ENCODE measurements at places on chromosomes 11 and 22.

- no peak for DNase-seq
Observed at GRCh38 chr11:85737738-85738137, 51.7 kb upstream of the CCDC89 start.

GRCh38 chr11:1589996-1590395 lies 4.9 kb upstream of the KRTAP5-1 start:
- DNase-seq = no peak

GRCh38 chr11:20712912-20713311 lies 43.5 kb downstream of the NELL1 start:
- DNase-seq = no peak

- no peak for DNase-seq
Observed at GRCh38 chr11:44596525-44597276, 31.2 kb downstream of the CD82 start.

DNA sequence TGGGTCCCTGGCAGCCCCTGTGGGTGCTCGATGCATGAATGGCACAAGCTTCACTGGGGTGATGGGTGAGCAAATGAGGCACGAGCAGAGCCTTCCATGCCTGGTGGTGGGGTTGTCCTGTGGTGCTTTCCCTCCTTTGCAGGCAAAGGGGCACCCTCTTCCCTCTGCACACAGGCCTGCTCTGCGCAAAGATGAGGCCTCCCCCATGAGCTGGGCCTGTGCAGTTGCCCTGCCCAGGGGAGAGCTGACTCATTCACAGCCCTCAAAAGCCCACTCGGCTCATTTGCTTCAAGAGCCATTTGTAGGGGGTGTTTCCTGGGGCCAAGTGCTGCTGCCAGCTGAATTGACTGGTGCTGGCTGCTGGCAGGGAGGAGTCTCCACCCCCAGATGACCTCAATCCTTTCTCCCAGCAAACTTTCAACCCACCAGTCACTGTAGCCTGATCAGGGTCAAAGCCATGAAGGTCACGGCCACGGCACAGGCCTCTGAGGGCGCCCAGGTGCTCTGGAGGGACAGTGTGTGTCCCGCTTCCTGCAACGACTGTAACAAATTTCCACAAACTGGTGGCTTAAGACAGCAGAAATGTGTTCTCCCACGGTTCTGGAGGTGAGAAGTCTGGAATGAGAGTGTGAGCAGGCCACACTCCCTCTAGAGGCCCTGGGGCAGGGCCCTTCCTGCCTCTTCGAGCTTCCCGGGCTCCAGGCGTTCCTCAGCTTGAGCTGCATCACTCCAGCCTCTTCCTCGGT lies 48.8 kb upstream of the ANO1 start:
- no peak for DNase-seq

DNA sequence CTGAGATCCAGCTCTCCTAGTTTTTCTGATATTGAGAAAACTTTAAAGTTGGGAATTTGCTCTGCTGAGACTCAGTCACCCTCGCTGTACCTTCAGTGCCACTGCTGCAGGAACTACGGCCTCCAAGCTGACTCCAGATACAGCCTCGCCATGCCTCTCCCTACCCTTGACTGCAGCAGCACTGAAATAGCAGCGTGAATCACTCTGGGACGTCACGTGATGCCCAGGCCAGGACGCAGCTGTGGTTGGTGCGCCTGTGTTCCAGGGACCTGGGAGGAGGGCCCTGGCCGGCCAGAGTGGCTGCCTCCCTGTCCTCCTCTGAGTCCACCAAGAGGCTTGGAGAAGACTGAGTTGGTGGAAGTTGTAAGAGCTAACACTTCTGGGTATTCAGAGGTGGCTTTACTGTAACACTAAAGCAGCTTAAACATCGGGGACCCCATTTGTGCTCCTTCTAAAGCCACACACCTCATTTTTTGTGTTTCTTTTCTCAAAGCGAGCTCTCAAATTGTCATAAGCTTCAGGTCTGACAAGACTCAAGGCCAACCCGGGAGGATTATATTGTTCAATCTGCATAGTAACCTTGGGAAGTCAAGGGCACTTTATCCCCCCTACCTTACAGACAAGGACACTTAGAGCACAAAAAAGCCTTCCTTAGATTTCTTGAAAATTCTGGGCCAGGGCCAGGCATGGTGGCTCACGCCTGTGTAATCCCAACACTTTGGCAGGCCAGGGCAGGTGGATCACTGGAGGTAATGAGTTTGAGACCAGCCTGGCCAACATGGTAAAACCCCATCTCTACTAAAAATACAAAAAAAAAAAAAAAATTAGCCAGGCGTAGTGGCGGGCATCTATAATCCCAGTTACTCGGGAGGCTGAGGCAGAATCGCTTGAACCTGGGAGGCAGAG lies 4.2 kb upstream of the STIP1 start:
- DNase-seq = peak; percentile 54

DNA sequence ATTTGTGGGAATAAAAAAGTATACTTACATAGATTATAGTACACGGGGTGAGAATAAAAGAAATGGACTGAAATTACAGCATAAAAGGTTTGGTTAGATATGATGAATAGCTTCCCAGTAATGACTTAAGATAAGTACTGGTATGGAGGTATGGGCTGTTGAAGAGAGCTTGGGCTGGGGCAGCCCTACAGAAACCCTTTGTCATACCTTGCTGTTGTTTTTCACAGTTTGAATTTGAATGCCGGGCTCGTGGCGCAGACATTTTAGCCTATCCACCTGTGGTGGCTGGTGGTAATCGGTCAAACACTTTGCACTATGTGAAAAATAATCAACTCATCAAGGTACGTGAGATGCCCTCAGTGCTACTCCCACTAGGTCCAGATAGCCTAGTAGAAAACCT lies 42.3 kb upstream of the RBX1 start:
- DNase-seq = no peak

- DNase-seq = peak; percentile 52
Observed at GRCh38 chr11:72844356-72844755, 30.1 kb downstream of the ATG16L2 start.

GRCh38 chr11:13321431-13321830 lies 43.8 kb downstream of the BMAL1 start:
- no peak for DNase-seq

DNA sequence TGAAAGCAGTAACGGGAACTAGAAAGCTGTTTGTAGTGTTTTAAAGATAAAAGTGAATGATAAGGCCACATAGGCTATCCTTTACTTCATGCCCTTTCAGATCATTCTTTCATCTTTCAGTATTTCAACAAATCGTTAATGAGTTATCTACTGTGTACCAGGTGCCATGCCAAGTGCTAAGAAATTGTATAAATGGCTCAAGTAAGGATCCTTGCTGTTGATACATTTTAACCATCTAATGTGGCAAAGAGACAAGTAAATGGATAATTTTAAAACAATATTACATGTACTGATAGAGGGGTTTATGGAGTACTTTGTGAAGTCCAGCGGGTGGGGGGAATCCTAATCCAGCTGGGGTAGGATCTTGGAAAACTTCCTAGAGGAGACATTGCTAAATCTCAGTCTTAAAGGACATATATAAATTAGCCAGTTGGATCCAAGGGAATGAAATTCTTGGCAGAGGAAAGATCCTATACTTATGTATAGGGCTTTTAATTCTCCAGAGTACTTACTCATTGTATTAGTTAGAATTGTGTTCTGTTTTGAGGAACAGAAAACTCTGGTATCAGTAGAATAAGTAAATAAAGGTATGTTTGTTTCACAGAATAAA lies 119.4 kb downstream of the TRIM44 start:
- DNase-seq = no peak

- DNase-seq = no peak
Observed at GRCh38 chr11:3609416-3610265, 32.2 kb downstream of the ART5 start.

DNA sequence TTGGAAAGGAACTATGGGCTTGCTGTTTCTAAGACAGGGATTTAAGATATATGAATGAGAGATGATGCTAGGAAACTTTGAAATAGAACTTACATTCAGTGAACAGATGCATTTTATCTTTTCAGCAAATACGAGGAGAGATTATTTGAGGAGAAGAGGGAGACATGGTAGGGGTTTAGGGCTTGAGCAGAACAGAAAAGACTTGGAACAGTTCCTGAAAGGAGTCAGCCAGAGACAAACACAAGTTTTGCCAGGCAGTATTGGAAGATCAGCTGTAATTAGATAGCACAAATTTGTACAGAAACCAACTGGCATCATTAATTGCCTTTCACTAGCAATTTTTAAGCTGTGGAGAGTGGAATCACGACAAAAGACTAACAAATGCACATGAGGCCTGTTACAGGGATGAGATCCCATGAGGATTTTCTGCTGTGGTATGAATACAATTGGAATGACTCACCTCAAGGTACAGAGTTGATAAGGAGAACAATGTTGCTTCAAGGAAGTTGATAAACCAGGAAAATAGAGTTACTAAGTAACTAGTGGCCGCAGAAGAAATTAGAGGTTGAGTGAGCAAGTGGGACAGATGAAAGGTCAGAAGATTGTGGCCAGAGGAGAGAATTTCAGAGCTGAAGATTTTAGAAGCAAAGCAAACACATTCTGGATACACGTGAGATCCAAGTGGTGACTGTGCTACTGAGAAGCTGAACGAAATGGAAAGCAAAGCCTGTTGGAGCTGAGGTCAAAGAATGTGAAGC lies 67.9 kb downstream of the CYB5R2 start:
- peak; percentile 18 for DNase-seq

DNA sequence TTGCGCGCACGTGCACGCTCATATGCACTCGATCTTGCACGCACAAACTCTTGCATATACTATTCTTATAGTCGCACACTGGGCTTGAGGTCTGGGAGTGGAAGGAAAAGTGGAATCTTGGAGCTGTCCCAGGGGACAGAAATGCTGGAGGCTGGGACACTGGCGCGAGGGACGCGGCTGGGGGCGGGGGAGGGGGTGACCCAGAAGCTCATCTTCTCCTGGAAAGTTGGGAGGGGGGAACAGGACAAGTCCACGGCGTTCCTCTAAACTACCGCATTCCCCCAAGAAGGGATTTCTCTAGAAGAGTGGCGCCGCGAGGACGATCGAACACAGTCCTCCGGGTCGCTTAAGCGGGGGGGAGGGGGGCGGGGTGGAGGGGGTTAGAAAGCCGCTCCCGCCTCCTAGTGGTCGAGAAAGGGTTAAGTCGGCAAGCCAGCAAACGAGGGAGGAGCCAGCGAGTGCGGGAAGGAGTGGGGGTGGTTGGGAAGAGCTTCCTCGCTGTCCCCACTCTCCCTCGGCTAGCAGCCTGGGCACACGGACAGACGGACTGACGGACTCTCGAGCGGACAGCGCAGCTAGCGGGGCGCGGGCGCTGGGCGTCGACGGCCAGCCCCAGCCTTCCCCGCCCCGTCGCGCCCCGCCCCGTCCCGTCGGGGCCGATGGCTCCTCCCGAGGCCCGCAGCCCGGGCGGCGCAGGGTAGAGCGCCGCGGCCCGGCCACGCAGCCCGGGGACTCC lies at the start of gene RTN4RL2:
Gene RTN4RL2, plus strand, starts transcription at position 507 of the 736 bp plus-strand sequence. CDS start 338 bp downstream, outside the sequence.
- DNase-seq = no peak

- DNase-seq = no peak
Observed at GRCh38 chr11:120025606-120026335, 112.1 kb downstream of the TRIM29 start.

DNA sequence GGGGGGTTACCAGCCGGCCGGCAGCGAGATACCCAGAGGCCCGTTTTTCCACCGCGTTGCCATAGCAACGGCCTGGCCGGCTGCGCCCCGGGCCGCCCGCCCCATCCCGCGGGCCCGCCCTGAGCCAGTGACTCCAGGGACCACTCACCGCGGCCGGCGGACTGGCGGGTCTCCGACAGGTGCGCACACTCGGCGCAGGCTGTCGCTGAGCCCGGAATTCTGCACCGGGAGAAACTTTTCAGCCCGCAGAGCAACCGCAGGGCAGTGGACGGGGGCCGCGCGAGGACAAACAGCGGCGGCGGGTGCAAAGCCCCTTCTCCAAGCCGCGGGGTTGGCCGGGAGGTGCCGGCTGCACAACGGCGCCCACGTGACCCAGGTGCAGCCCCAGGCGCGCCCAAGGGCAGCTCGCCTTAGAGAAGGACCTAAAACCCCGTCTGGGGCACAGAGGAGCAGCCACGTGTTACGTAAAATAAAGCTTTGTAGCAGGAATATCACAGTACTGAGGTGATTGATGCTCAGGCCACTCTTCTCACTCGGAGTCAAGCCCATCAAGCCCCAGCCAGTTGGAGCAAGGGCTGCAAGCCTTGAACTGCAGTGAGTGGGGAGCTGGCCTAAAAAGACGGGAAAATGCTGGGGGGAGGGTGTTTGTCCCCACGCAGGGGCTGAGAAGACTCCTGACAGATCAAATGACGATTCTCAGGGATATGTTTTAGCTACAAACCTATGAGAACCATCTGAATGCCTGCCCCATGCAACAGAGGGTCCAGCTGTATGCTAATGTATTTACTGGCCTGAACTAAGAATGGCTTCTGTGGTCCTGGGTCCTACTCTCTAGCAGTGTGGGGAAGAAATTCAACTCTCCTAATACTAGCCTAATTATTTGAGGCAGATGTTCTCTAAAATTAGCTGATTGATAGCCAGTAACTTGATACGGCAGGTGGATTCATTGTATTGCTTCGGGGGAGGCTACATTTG lies at the start of gene STK33:
Gene STK33, minus strand, starts transcription at position 294 of the 975 bp plus-strand sequence. CDS start 119,323 bp downstream, outside the sequence.
- no peak for DNase-seq

DNA sequence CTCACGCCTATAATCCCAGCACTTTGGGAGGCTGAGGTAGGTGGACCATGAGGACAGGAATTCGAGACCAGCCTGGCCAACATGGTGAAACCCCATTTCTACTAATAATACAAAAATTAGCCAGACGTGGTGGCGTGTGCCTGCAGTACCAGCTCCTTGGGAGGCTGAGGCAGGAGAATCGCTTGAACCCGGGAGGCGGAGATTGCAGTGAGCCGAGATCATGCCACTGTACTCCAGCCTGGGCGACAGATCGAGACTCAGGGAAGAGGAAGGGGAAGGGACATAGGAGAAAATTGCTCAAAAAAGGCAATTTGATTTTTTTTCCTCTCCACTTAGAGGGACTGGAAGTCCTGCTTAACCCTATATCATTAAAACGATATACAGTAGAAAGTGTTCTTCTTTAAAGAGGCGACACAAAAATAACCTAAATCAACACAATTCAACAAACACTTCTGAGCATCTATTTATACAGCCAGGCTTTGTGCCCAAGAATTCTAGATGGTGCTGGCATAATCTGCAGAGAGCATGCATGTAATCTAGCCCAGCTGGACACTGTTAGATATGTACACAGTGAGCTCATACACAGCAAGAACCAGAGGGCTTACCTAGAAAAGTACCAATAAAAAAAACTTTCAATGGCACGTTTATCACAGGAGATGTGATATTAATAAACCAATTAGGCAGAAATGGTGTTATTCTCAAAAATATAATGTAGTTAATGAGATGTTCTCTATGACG lies 20.9 kb upstream of the DENND5A start:
- no peak for DNase-seq

DNA sequence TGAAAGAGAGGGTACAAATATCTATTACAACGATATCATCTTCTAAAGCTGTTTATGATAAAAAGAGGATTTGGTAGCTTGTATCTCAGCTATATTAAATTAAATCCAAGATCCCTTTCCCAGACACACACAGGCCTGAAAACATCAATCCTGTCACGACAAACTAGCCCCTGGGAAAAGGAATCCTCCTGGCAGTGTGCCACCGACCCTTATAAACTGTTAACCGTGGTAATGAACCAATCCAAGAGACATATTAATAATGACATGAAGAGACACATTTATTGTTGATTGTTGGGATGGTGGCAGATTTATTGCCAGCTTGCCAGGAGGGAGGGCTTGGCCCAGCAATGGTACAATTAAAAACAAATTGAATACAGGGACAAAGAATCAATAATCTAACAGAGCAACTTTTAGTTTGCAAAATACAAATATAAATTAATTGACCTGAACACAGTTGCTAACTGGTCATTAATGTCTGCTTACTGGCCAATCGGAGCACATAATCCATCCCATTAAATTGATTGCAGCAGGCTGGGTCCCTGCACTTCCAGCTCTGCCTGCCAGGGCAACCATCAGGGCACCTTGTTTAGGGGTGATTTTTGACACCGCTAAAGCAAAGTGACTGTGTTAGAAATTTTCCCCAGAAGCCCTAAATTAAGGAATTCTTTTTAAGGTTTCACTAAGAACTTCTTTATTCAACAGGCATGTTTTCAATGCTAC lies 887.6 kb downstream of the OPCML start:
- DNase-seq = no peak

Measured in fibroblast of skin of left biceps (primary cell).